ENCODE measurements at places on chromosomes 4 and X. TPM values are rescaled to one million over a fixed set of nuclear protein-coding genes. Genes with fewer than 3 reads are reported as not detected.

SOX3 gene
- total RNA-seq = not detected

CWH43 gene
- not detected for total RNA-seq

HMGN5 gene
- 1.5 TPM for total RNA-seq

SMIM10 gene
- total RNA-seq = 7.2 TPM

LIAS gene
- 6.8 TPM for total RNA-seq

PPP1R2C gene
- total RNA-seq = not detected

BMP3 gene
- total RNA-seq = 0.08 TPM

F8A1 gene
- total RNA-seq = 122 TPM

MSX1 gene
- 3.4 TPM for total RNA-seq

ENPP6 gene
- total RNA-seq = not detected

CTAG2 gene
- not detected for total RNA-seq

PYURF gene
- 37.6 TPM for total RNA-seq

DSPP gene
- total RNA-seq = not detected

Data from Panc1 (cell line).